ENCODE measurements at places on chromosomes 11 and 22.

DNA sequence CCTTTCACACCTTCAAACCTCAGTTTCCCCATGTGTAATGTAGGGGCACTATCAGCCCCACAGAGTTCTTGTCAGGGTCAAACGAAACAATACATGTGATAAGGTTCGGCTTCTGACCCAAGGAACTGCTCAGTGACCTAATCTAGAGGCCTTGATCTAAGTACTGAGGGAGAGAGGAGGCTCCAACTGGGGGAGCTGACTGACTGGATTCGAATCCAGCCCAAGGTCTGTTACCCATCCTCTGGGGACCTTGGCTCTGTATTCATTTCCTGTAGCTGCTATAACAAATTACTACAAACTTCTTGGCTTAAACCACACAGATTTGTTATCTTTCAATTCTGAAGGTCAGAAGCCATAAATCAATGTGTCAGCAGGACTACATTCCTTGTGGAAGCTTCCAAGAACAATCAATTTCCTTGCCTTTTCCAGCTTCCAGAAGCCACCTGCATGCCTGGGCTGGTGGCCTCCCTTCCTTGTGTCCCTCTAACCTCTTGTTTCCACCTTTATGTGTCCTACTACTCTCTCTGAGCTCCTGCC lies 10.7 kb upstream of the ANAPC15 start:
- no peak for DNase-seq

DNA sequence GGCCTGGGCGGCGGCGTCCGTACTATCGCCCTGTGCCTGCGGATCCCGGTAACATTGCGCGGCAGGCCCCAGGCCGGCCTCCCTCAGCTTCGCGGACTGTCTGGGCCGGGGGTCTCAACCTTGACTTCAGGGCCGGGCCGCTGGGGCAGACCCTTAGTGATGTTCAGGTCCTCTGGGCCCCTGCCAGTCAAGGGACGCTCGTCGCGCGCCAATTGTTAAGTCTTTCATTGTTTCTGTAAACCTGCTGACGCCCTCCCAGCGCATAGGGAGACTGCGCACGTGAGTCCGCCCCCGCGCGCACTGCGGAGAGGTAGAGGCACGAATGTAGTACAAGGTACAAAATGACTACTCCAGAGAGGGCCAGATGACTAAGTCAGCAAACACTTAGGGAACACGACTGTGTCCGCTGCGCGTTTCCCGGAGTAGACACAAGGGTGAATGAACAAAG lies 451 bp upstream of the HDHD5 start:
- DNase-seq = no peak

DNA sequence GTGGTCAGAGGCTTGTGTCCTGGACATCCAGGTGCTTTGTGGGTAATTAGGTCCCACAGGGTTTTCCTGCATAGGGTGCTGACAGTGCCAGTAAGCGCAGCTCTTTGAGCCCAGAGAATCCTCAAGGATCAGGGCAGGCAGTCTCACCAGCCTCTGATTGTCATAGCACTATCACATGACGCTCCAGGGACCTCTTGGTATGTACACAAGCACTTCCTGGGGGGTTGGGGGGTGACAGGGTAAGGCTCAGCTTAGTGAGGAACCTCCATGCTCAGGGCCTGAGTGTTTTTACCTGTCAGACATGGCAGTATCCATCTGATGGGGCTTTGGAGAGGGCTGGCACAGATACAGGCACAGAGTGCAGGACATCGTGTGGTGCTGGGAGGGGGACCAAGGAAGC lies 27.9 kb upstream of the SUSD2 start:
- no peak for DNase-seq

DNA sequence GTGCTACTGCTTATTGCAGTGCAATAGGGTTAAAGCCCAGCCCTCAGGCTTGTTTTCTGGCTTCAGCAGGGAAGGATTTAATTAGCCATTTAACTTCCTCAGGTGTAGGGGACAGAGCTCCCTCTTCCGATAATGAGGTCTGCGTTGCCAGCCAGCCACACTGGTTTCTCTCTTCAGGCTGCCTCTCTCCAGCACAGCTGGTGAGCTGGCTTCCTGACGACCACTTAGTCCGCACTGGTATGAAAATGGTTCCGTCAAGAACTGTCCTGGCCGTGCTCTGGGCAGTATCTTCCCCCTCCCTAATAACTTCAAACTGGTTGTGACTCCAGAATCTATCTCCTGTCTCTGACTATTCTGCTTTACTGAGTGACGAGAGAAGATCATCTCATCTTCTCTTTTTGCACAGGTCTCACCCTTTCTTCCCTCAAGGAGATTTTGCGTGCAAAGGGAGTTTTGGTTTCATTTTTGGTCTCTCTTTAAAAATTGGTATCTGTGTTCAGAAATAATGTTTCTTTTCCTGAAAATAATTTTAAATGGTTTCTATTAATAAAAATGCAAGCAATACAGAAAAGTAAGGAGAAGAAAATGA lies 49.2 kb downstream of the CNTN5 start:
- no peak for DNase-seq

GRCh38 chr11:122214567-122214966 lies 98.6 kb upstream of the BLID start:
- no peak for DNase-seq

Measured in HFF-Myc (cell line).